ENCODE measurements at places on chromosomes 6 and 20. TPM values are rescaled to one million over a fixed set of nuclear protein-coding genes. Genes with fewer than 3 reads are reported as not detected.

PPP1R14C gene
- 0.17 TPM for total RNA-seq

RNF182 gene
- 0.34 TPM for total RNA-seq

WTAP gene
- total RNA-seq: 96.6 TPM

CST7 gene
- total RNA-seq: not detected

COL10A1 gene
- not detected for total RNA-seq

DDX43 gene
- 0.32 TPM for total RNA-seq

SMLR1 gene
- not detected for total RNA-seq

EYA2 gene
- total RNA-seq: 2.4 TPM

RAMACL gene
- total RNA-seq: 0.43 TPM

BPIFB1 gene
- total RNA-seq: not detected

ECT2L gene
- 0.09 TPM for total RNA-seq

RTEL1 gene
- total RNA-seq: 7.7 TPM

TMEM242 gene
- total RNA-seq: 5.7 TPM

FOXO3 gene
- total RNA-seq: 41.4 TPM

MTG2 gene
- total RNA-seq: 20.7 TPM

ABCC10 gene
- total RNA-seq: 15.6 TPM

All from bronchial smooth muscle cell (primary cell).